ENCODE measurements at places on chromosomes 2 and 18.

- peak; percentile 69 for DNase-seq
Measured at GRCh38 chr2:233350708-233351107, 3.6 kb upstream of the DGKD start.

- no peak for DNase-seq
Measured at GRCh38 chr18:46771141-46771540, 14.3 kb upstream of the ST8SIA5 start.

GRCh38 chr2:1799174-1799573, 54.9 kb upstream of the PXDN start:
- DNase-seq = no peak

DNA sequence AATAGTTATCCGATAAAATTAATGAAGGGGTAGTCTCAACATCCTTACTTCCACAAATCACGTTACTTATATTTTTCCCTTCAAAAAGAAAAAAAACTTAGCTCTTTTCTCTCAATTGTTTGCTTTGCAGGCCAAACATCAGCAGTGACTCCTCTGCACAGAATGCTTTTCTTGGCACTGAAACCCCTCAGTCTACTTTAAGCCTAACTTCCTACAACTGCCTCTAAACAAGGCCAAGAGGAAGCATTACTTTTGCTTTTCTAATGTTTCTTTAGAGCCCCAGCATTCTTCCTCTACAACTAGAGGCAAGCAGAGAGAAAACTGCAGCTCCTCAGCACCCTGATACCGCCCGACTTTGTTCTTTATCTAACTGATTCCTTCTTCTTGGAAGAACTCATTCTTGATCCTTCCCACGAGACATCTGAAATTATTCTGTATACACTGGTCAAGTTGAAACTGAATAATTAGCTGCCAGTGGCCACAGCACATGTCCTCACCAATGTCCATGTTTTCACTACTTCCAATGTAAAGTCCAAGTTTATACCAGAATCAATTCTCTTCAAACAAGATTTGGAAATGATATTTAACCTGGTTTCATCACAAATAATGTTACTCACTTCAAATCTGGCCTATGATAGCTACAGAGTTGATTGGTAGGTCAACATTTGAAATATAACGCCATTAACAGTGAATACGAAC, 55.3 kb downstream of the DTNB start:
- DNase-seq = no peak

DNA sequence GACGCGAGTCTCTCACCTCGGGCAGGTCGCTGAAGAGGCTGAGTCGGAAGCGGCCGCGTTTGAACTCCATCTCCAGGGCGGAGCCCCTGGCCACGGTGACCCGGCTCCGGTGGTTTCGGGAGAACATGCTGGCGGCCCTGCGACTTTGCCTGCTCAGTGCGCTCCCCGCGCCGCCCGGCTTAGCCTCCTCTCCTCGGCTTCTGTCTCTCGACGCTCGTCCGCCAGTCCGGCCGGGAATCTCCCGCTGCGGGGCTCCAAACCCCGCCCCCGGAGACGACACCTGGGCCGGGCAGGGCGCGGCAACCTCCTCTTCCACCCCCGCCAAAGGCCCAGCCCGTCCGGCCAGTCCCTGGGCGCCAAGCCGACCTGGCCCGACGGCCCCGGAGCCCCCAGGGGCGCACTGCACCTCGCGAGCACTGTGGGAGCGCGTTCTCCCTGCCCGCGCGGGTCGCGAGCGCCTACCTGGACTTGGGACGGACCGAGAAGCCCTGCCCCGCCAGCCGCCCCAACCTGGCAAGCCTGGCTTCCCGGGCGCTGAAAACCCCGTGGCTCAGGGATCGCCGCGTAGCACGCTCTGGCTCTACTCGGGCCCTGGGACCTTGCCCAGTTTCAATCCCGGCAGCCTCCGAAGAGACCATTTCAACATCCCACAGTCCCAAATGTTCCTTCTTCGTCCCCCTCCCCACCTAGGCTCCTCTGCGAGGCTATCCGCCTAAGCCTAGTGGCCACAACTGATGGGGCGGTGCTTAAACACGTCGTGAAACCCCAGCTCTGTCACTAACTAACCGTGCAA, at the start of gene RTKN:
RTKN (minus strand) TSS at position 248 of the 793 bp plus-strand sequence; CDS start at position 127, 121 bp downstream.
- DNase-seq = no peak

DNA sequence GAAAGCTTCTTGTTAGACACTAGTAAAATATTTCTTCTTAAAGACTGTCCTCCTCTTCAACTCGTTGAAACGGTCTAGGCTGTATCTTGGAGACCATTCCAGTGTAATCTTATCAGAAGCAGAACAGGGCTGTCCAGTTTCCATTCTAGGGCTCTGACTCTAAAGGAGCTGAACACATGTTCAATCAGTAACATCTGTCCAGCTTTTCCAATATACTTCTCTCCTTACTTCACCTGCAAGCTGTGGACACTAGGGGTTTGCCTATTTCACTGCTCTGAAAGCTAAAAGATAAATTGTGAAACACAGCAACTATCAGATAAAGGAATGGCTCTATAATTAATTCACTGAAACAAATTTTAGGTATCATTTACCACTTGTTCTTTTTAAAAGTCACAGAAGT, 73.8 kb downstream of the ZNF385B start:
- DNase-seq = no peak

DNA sequence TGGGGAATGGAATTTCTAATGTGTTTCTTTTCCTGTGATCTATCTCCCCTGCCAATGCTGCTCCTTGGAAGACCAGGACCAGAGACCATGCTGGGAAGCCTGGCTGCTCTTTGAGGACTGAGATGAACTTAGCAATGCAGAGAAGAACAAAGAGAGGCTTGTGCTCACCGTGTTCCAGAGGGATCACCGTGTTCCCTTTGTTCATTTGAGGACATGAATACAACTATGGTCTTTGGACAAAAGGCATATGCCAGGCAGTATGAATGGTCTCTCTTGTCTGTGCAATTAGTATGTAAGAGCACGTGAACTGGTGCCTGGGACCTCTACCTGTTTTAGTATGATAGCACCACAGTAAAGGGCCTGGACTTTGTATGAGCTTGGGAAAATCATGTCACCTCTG, 139.9 kb downstream of the TDRD15 start:
- no peak for DNase-seq

GRCh38 chr18:77380695-77381094, 131.0 kb downstream of the GALR1 start:
- no peak for DNase-seq

- no peak for DNase-seq
Measured at GRCh38 chr2:96893289-96894150, 23.6 kb upstream of the SEMA4C start.

- DNase-seq = no peak
Measured at GRCh38 chr2:159961037-159961436, 101.4 kb downstream of the PLA2R1 start.

DNA sequence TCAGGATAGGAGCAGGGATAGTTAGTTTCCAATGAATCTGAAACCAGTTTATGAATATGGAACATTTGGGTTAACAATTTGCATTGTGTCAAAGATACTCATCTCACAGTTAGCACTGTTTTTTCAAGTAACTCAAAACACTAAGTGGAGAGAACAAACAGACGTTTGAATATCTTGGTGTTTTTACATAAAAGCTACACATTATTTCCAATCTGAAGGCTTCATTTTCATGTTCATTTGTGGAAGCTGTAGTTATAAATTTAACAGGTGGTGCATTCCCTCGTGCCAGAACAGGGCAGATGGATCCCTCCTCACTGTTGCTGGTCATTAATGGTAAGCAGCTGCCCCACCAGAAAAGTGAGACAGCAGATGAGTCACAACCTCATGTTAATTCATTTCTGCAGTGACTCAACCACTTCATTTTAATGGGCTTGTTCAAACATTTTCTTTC, 286.9 kb downstream of the TMX3 start:
- no peak for DNase-seq

GRCh38 chr2:3483227-3483985, 35.9 kb downstream of the ADI1 start:
- no peak for DNase-seq

DNA sequence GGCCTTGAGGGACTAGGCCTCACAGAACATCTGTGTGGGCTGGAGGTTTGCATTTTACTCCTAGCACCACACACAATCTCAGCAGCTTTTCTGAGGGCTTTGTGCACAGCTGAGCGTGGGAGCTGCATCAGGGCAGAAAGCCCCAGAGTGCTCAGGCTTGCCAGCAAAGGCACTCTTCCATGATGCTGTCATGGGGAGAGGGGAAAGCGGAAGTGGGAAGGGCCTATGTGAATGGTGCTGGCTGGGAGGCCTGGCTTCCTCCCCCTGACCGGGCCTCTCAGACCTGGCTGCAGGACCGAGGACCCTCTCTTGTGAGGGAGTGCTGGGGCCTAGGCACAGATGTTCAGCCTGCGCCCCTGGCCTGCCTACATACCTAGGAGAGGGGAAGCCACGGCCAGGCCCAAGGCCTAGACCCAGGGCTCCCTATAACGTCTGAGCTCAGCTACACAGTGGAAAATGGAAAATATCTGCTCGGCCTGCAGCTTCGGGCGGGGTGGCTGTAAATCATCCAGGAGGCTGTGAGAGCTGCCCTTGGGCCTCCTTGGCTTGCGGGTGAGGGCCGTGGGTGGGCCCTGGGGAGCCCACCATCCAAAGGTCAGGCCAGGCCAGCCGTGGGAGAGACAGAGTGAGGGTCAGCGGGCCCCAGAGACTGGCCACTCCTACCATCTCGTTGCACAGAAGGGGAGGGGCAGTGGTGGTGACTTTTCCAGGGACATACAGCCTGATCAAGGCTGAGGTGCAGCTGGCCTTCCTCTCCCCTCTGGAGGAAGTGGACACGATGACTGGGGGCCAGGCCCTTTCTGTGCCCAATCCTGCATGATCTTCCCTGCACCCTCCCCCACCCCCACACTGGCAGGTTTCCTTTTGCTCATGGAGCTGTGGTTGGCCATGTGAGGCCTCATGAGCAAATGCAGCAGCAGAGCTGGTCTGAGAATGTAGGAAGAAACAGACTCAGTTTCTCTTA, 22.8 kb downstream of the GLI2 start:
- DNase-seq = no peak

GRCh38 chr18:34632321-34632720, 77.8 kb upstream of the DTNA start:
- no peak for DNase-seq
